ENCODE measurements at places on chromosomes 5 and 9.

GRCh38 chr5:35488791-35489190 lies 128.9 kb upstream of the SPEF2 start:
- no peak for DNase-seq

DNA sequence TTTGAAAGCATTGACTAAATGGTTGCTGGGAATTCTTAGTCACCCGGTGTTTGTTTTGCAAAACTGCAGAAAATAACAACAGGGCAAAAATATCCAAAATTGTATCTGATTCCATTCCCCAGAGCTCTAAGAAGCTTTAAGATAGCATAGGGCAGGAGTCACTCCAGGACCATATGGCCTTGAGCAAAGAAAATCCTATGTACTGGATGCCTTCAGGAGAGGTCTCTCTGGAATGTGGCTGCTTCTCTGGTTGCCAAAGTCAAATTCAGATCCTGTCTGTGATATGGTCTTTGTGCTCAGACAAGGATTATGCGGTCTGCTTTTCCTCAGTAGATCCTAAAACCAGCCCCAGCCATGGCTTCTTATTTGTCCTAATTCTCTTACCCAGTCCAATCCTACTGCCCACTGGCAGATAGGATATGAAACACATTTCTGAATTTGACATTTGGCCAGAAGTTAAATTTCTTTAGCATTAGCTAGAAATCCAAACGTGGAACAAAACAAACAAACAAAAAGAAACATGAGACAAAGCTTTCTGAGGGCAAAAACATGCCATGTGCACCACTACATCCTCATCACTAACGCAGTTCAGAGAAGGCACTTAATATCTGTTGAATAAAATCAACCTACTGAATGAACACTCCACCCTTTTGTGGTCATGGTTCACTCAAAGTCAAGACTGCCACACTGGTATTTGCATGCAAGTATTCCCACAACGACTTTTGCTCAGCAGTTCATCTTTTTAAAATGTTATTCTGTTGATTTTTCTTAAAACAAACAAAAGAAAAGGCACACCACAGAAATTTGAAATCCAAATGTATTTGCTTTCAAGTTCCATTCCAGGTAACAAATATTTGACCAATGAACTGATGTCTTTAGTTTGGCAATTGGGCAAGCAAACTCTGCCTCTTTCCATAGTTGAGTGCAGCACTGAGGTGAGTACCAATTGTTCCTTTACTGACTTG lies 165.7 kb downstream of the TRPM6 start:
- DNase-seq = no peak

DNA sequence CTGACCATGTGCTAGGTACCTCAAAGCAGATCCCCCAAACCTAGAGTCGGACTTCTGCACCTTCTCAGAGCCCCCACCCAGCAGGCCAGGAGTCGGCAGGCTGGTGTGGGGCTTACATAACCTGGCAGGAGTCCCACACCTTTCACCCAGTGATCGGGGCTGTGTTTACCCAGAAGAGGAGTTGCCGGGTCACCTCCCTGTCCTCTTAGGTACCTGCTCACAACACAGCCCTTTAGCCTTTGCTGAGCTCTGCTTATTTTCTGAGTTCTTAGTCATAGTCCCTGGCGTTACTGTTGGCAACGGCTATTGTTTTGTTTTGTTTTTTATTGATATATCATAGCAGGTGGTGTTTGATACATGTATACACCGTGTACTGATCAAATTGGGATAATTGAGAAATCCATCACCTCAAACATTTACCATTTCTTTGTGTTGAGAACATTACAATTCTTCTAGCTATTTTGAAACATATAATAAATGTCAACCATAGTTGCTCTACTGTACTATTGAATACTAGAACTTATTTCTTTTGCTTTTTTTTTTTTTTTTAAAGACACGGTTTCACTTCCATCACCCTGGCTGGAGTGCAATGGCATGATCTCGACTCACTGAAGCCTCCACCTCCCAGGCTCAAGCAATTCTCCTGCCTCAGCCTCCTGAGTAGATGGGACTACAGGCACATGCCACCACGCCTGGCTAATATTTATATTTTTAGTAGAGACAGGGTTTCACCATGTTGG lies 10.4 kb upstream of the EEIG1 start:
- no peak for DNase-seq

GRCh38 chr5:128537221-128537999 lies 635 bp downstream of the FBN2 start:
- DNase-seq = no peak

DNA sequence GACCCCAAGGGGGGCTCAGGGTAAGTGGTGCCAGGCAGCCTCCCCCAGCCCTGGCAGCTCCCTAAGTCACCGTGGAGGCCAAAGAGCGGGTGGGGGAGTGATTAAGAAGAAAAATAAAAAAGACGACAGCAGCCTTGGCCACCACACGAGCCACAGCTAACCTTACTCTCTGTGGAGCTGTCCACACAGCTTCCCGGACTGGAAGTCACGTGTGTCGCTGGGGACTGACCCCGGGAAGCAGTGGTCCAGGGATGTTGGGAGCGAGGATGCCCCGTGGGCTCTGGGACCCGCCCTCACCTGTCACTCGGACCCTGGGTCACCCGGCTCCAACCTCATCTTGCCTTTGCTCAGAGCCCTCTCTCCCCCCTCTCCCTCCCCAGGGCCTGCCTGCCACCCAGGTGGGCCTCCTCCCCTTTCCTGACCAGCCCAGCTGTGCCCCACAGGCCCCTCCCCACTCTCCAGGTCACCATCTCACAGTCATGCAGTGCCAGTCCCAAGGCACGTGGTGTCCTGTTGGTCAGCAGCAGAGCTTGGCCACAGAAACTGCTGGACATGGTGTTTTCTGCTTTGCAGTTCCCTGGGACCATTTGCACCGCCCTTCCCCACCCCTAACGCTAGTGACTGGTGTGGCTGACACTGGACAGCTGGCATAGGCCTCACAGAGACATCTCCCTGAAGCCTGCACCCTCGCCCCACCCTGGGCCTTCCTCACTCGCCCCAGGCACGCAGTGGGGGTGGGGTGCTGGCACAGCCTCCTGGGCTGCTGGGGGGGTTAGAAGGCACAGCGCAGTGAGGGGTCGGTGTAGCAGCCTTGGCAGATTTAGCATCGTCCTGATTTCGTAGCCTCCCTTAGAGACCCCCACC lies 9.8 kb upstream of the EXOC3 start:
- no peak for DNase-seq

GRCh38 chr5:72093217-72093616 lies 14.1 kb upstream of the MAP1B start:
- no peak for DNase-seq

GRCh38 chr5:40688996-40689395 lies 9.3 kb downstream of the PTGER4 start:
- DNase-seq = no peak

- peak; percentile 39 for DNase-seq
Observed at GRCh38 chr9:72271613-72272478, 93.2 kb downstream of the ZFAND5 start.

DNA sequence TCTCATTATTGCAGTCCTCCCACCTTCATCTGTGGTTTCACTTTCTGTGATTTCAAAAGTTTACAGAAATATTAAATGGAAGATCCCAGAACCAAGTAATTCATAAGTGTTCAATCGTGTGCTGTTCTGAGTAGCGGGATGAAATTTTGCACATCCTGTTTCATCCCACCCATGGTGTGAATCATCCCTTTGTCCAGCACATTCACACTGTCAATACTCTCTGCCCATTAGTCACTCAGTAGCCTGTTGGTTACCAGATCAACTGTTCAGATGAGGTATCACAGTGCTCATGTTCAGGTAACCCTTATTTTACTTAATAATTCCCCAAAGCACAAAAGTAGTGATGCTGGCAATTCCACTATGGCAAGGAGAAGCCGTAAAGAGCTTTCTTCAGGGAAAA lies 26.8 kb downstream of the FAM81B start:
- no peak for DNase-seq

All from NCI-H1092 treated with DMSO at 0.1 percent for 48 hours (cell line).